ENCODE measurements at places on chromosomes 13 and 19.

GRCh38 chr19:37973666-37974065 is 66.7 kb downstream of the SIPA1L3 start:
- DNase-seq, result no peak

DNA sequence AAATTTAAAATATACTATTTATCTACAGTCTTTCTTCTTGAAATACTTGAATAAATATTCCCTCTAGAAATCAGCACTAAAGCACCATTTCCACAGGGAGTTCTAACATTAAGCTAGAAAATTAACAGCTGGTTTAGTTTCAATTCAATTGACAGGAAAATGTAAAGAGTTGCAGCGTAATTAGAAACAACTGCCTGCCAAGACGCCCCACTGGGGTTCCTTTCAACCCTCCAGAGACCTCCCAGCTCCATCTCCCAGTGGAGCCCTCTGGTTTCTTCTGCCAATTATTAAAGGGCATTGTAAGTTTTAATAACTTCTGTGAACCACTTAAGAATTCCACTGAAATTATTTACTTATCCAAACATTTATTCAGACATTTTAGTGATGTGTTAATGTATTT is 4.2 kb downstream of the GJA3 start:
- no peak for DNase-seq

GRCh38 chr13:25525884-25526283 is 154.1 kb downstream of the ATP8A2 start:
- DNase-seq, result no peak

DNA sequence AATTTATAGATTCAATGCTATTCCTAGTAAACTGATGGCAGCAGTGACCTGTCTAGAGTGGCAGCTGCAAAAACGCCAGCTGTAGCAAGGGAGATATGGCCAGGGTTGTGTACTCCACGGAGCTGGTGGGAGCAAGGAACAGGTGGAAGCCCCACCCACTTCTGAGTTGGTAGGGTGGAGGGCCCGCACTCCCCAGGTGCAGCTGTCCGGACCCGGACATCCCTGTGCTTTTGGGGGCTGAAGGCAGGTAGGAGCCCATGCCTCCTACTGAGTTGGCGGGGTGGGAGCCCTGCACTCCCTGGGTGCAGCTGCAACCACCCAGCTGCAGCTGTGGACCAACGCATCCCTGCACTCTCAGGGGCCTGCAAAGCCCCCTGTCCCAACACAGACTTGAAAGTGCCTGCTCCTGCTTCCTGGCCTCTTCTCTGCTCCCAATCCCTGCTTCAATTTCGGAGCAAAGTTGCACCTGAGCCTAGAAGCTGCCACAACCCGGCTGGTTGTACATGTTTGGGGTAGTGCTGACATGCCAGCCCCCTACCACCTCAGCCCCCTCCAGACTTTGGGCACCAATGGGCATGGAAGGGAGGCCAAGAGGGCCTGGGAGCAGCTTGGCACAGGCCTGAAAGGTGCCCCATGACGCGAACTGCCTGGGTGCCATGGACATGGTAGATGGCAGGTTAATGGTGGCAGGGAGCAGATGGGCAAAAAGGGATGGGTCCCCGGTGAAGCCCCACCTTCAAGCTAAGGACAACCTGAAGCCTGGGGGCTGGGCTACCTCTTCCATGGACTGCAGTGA is 19.8 kb downstream of the UGGT2 start:
- no peak for DNase-seq

DNA sequence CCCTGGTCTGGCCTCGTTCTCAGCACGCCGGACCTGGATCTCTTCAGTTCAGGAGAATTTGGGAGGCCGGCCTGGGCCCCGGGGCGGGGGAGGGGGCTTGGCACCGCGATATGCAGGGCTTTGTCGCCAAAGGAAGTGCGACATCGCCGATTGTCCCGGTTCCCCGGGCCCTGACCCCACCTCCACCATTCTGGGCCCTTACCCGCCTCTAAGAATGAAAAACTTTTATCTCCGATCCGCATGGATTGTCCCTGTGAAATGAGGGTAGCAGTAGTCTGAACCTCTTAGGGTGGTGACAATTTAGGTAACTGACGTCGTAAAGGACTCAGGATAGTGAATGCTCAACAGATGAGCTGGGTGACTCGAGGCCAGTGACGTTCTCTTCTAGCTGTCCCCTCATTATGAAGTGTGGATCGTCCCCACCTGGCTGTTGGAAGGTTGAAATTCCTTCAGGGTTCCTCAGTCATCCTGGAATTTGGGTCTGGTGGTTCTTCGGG is 650 bp downstream of the DDA1 start:
- DNase-seq, result no peak

GRCh38 chr19:31054430-31054829 is 294.8 kb downstream of the TSHZ3 start:
- DNase-seq, result peak; percentile 59

DNA sequence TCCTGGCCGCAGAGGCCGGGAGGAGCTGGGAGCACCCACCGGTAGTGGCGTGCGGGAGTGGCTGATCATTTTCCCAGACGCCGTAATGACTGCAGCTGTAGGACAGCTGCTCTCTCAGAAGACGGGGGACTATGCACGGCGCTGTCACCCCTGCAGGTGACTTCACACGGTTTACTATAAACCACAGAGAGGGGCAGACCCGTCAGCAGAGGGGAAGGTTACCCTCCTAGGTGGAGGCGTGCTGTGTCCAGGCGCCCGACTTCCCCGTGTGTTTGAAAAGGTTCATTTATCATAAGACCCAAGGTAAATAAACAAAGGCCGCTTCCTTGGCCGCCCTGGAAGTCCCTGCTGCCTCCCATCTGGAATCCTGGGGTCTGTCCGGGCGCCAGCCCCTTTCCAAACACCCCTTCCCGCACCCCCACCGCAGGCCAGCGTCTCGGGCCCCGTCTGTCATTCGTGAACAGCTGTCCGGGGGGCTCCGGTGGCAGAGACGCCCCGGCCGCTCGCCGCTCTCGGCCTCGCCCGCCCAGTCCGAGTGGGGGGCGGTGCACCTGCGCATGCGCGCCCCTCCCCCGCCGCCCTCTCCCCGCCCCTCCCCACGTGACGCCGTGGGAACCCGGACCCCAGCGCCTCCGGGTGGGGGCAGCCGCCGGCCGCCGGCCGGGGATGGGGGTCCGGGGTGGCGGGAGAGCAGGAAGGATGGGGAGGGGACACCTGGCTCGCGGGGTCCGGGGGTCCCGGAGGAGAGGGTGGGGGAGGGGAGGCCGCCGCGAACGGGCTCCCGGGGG is 915 bp downstream of the SHC2 start:
- no peak for DNase-seq

DNA sequence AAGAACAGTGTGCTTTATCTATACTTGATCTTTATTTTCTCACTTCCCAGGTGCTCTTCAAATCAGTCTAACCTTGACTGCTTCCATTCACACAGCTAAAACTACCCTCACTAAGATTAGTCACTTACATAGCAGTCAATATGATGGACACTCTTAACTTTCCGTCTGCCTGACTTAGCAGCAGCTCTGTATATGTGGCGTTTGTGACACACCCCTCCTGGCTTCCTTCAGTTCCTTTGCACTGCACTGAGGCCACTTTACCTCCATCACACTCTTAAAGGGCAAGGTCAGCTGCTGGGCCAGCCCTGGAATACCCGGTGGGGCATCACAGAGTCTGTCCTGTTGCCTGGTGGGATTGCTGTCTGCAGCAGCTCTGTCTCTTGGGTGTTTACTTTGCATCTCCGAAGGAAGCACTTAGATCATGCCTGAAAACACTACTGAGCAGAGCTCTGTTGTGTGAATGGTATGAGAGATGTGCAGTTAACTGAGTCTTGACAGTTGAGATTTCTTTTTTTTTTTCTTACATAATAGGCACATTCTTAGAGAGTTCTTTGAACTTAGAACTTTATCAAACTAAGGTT is 35.6 kb upstream of the IL17D start:
- DNase-seq, result no peak

DNA sequence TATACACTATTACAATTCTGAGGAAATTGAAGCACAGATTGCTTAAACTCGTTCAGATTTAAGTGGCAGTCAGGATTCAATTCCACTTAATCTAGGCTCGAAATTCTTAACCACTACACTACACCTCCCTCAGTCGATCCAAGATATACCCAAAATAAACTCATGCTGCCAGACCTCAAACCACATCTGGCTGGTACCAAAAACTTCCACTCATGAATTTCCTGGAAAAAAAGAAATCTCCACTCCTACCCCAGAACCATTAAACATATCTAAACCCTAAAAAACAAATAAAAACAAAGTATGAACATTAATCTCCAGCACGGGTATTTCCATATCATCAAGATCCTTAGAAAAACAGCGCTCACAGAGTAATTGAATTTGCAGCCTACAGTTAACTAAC is 1.1 kb downstream of the ZFP30 start:
- DNase-seq, result peak; percentile 42

GRCh38 chr13:109160887-109161669 is 531.7 kb downstream of the MYO16 start:
- no peak for DNase-seq

DNA sequence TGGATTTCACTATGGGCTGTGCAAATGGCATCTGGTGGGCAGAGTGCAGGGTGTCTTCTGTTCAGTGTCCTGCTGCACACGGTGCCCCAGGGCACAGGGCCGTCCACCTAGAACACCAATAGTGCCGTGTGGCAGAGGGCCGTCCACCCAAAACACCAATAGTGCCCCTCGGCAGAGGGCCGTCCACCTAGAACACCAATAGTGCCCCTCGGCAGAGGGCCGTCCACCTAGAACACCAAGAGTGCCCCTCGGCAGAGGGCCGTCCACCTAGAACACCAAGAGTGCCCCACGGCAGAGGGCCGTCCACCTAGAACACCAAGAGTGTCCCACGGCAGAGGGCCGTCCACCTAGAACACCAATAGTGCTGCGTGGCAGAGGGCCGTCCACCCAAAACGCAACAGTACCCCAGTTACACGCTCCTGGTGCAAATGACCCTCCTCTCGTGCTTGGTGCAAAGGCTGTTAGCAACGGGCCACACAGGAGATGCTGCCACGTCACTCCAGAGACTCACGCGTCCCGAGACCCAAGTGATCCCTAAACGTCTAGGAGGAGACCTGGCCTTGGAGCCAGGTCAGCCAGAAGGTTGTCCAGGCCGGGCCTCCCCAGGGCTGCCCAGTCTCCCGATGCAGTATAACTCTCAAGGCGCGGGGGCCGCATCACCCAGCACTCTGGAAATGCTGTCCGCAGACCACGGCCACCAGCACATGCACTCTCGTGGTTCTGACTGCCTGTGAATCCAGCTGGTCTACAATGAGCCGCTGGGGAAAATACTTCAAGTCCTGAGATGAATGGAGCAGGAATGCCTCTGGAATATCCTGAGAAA is 51.5 kb downstream of the RASA3 start:
- no peak for DNase-seq

- no peak for DNase-seq
These were observed 27.4 kb upstream of the ZNF83 start for GRCh38 chr19:52665529-52665928.

GRCh38 chr19:48543121-48543710 is 8.8 kb upstream of the SULT2B1 start:
- DNase-seq, result peak; percentile 34

- DNase-seq, result no peak
These were observed 31.8 kb downstream of the KCTD15 start for GRCh38 chr19:33828266-33829075.

DNA sequence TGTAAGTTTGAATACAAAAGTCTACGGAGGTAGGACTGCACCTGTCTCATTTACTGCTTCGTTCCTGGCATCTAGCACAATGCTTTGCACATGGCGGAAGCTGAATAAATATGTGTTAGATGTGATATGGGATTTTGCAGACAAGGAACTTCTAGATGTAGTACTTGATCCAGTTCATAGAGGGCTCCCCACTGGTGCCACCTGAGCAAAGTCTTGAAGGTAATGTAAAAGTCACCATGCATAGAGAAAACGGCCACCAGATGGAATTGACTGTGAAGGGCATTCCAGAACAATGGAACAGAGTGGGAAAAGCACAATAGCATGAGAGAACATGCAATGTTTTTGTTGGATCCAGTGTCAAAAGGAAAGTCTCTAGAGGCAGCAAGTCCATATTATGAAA is 209.3 kb downstream of the HS6ST3 start:
- DNase-seq, result no peak

GRCh38 chr13:107937848-107938247 is 277.5 kb downstream of the LIG4 start:
- DNase-seq, result no peak

GRCh38 chr19:42010245-42011126 is 16.5 kb upstream of the ATP1A3 start:
- DNase-seq, result no peak
